NCI-H1105 treated with DMSO at 0.1 percent for 48 hours (cell line): ENCODE measurements at places on chromosomes 1 and 21.

- no peak for DNase-seq
Measured at GRCh38 chr1:42947965-42948732, 10.5 kb downstream of the SLC2A1 start.

DNA sequence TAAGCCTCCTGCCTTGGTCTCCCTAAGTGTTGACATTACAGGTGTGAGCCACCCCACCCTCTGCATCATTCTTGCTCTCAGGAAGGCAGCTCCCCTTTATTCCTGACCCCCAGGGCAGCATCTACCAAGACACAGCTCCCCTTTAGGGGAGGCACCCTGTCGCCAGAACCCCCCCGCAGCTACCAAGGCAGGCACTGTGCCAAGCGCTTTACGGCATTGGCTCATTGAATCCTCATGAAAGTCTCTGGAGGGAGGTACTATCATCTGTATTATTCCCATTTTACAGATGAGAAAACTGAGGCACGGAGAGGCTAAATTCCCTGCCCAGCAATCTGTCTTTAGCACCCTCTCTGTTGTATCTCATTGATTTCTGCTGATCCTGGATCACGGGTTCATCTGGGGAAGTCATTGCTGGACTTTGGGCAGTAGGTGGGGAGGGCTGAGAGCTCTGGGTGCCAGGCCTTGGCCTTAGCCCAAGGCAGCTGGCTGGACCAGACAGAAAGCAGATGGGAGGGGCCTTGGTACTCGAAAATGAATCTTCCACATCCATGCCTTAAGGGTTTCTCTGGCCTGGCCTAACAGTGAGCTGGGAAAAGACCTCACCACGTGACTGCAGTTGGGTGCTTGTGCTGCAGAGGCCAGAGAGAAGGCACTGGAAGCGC lies 5.9 kb downstream of the PLOD1 start:
- DNase-seq = no peak

DNA sequence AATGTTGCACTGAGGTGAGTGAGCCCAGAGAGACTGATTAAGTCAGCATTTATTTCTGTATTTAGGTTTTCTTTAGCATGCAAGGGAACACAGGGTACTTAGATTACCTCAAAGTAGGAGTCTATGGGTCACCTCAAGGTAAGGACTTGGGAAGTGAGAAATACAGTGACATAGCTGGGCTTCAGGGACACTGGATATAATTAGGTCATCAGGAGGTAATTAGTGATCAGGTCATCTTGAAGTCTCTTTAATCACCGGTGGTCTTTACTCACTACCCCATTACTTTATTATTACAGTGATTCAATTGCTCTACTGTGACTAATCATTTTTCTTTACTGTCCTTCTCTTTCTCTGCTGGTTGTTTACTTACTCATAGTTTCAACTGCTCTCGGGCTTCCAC lies 59.9 kb upstream of the KCNK1 start:
- DNase-seq = no peak

GRCh38 chr1:79190074-79190473 lies 183.5 kb upstream of the ADGRL4 start:
- no peak for DNase-seq

GRCh38 chr1:218382261-218382660 lies 37.1 kb downstream of the TGFB2 start:
- no peak for DNase-seq

GRCh38 chr1:167621780-167622313 lies 8.2 kb upstream of the RCSD1 start:
- DNase-seq = no peak

GRCh38 chr1:20493839-20494608 lies 8.0 kb upstream of the CAMK2N1 start:
- DNase-seq = peak; percentile 83

DNA sequence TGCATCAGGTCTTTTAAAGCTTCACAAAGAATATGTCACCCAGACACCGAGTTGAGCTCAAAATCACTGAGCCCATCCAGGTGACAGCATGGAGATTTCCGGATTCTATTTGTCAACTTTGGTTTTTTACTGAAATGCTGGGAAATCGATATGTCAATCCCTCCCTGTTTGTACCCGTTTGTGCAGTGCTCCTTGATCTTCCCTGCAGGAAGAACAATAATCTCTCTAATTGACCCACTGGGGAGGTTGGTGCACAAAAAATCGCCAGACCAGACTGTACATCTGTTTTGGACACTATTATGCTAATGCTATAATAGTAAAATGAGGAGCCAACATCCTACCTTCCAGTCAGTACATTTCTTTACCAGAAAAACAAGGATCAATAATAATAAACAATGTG lies 1.8 kb downstream of the BARHL2 start:
- no peak for DNase-seq

- no peak for DNase-seq
Measured at GRCh38 chr1:15426492-15427279, 11.6 kb upstream of the CTRC start.

DNA sequence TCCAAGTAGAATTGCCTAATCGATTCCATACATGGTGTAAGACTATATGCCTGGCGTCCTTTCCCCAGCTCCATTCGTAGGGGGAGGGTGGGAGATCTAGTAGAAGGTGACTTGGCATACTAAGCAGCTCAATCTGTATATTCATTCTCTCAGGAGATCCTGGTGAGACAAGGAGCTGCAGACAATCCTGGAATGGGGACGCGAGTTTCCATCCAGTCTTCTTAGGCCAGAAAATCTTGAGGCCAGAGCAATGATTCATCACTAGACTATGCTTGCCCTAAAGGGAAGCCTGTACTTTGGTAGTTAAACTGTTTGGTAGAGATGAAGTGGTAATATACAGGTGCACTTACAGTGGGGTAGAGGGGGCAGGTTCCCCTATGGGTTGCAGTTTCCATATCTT lies 468.7 kb downstream of the ADGRL2 start:
- DNase-seq = no peak

- no peak for DNase-seq
Measured at GRCh38 chr1:30997463-30998057, 68.0 kb downstream of the PUM1 start.

DNA sequence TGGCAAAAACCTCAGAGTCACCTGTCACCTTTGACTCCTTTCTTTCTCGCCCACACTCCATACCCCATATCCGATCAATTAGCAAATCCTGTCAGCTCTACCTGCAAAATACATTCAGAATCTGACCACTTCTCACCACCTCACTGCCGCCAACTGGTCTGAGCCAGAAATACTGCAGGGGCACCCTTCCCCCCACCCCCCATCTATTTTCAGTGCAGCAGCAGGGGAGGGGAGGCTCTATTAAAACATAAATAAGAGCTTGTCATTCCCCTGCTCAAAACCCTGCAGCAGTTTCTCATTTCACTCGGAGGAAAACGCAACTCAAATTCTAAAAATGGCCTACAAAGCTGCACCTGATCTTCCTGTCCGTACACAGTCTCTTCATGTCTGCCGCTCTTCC lies 3.9 kb downstream of the PKLR start:
- DNase-seq = no peak

- DNase-seq = no peak
Measured at GRCh38 chr1:2290595-2291510, 62.7 kb downstream of the SKI start.

DNA sequence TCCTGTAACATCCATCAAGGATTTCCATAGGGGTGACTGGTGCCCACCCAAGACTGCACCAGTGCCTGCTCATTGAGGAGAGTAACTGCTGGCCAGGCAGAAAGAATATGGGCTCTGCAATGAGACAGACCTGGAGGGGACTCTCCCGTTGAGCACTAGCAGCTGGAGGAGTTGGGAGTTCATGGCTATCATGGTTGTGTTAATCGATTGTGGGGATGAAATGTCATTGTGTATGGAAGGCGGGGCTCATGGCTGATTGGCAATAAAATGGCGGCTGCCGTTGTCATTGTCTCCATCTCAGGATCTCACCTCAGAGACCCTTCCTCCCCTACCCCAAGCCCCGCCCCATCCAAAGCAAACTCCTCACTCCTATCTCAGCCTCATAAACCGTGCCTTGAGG lies 3.9 kb downstream of the TMEM125 start:
- no peak for DNase-seq

- DNase-seq = no peak
Measured at GRCh38 chr1:34500451-34500850, 254.4 kb upstream of the GJB5 start.

- DNase-seq = peak; percentile 82
Measured at GRCh38 chr1:75338616-75339483, 204.7 kb downstream of the LHX8 start.

GRCh38 chr1:179984942-179985341 lies 30.3 kb downstream of the CEP350 start:
- DNase-seq = no peak

- no peak for DNase-seq
Measured at GRCh38 chr1:21622466-21623315, 46.5 kb downstream of the RAP1GAP start.

GRCh38 chr1:29833581-29833980 lies 597.3 kb downstream of the PTPRU start:
- DNase-seq = peak; percentile 36

- no peak for DNase-seq
Measured at GRCh38 chr1:153795330-153795837, 20.2 kb downstream of the SLC27A3 start.

GRCh38 chr1:64515427-64515826 lies 45.5 kb downstream of the CACHD1 start:
- peak; percentile 66 for DNase-seq

GRCh38 chr1:109827466-109827865 lies 63.7 kb upstream of the EPS8L3 start:
- DNase-seq = no peak

DNA sequence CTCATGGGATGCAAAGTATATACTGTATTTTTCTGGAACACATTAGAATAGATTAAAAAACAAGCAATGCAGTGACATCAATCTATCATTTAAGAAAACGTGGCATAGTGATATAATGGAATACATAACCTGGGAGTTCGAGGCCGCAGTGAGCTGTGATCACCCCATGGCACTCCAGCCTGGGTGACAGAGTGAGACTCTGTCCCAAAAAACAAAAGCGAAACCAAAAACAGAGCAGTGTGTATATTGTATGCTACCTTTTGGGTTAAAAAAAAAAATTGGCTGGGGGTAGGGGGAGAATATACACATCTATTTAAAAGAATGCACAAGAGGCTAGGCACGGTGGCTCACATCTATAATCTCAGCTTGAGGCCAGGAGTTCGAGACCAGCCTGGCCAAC lies 13.5 kb downstream of the SLC2A1 start:
- no peak for DNase-seq

DNA sequence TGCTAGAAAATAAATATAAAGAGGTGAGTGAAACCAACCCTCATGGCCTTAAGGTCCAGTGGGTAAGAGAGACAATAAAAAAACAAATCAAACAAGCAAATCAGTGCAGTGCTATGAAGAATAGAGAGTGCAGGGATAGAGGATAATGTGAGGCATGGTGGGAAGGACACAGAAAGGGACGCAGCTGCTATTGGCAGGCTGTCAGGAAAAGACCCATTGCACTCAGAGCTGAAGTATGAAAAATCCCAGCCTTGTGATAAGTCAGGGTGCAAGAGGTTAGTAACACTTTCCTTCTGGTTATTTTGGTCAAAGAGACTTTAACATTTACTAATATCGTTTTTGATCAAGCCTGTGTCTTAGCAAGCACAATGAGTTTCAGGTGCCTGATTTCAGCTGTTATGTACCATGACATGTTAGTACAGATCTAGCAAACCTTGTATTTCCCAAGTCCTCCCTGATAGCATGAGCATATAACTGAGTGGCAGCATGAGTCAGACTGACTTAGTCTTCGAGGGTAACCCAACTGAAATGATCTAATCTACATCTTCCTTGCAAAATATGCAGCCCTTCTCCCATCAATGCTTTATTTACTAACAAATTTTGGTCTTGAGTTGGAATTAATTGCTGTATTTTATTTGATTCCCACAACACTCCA lies 31.7 kb downstream of the CHML start:
- no peak for DNase-seq

GRCh38 chr1:1922702-1922955 lies 3.5 kb upstream of the TMEM52 start:
- DNase-seq = no peak

- peak; percentile 65 for DNase-seq
Measured at GRCh38 chr1:206911064-206911663, 10.6 kb downstream of the FCMR start.

- DNase-seq = no peak
Measured at GRCh38 chr21:39604951-39605350, 7.8 kb upstream of the B3GALT5 start.

DNA sequence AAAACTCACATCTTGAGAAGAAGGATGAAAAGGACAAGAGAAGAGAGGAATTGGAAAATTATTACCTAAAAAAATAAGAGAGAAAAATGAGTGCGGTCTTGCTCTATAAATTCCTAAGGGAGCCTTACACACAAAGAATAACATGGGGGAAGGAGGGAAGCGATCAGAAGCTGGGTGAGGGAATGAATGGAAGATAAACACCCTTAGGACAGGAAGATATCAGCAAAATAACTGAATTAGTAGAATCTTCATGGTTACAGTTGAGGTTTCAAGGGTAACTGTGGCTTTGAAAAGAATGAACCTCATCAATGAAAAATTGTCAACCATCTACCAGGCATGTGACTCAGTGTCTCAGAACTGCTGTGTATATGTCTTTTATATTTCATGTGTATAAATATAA lies 192.5 kb upstream of the FOXD3 start:
- DNase-seq = no peak

GRCh38 chr1:166905900-166906299 lies 29.8 kb upstream of the TADA1 start:
- no peak for DNase-seq

DNA sequence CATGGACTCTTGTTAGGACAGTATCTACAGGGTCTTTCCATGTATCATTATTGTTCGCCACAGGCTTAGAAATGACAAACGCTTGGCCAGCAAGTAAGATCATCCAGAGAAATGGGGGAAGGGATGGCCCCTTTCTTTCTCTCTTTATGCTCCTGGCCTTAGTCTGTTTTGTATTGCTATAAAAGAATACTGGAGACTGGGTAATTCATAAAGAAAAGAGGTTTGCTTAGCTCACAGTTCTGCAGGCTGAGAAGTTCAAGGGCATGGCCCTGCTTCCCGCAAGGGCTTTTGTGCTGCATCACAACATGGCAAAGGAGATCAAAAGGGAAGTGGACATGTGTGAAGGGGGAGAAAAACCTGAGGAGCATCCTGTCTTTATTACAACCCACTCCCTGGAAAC lies 41.0 kb downstream of the DNTTIP2 start:
- no peak for DNase-seq
